ENCODE measurements at places on chromosomes 13 and 19.

DNA sequence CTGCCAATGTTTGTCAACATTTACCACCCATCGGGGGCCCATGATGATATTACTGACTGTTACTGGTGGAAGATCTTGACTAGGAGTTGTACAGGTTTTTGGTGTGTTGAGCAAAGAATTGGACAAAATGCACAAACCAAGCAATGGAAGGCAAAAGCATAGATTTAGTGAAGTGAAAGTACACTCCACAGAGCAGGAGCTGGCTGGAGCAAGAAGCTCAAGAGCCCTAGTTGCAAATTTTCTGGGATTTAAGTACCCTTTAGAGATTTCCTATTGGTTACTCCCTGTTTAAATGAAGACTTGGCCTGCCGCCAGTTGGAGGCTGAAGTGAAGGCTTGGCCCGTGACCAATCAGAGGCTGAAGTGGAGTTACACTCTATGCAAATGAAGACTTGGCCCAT, 128.6 kb upstream of the KL start:
- no peak for DNase-seq

GRCh38 chr13:51525567-51526167, 58.6 kb upstream of the WDFY2 start:
- no peak for DNase-seq

DNA sequence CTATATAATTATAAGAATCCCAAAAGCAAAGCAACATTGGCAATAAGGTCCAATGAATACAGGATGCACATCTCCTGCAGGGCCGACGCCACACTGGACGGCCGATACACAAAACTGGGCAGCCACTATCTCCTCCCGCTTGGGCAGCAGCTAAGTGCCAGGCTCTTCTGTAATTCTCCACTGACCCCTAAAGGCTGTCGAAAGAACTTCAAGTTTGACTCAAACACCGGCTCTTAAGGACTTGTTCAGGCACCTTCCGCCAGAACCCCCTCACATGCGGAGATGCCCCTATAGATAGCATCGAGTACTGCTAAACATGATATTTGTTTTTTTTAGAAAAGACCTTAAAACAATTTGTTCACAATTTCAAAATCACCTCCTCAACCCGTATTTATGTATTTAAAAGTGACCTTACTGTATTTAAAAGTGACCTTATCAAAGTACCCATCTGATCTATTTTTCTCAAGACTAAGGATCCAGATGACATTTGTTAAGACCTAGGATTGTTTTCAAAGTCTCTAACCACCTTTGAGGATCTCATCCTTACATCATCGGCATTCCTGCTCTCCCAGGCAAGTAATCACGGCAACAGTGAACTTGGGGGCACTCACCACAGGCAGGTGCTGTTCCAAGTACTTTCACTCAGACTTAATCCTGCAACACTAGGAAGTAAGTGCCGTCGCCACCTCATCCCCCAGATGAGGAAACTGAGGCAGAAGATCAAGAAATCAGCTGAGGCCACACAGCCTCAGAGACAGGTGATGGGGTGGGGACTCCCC, 77.8 kb downstream of the TUBGCP3 start:
- no peak for DNase-seq

DNA sequence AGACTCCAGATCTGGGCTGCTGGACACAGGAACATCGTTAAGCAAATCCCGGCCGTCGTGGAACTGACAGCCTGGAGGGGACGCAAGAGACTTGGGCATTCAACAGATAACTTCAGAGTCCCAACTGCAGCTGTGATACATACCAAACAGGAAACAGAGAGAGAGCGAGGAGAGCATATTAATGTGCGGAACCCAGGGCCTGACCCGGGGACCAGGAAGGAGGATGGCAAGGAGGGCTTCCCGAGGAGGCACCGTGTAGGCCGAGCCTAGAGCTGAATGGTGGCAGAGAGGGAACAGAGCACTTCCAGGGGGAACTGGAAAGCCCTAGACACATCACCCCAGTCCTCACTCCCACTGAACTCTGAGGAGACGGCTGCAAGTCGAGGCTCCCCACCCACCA, 68.1 kb downstream of the SIPA1L3 start:
- DNase-seq, result no peak

DNA sequence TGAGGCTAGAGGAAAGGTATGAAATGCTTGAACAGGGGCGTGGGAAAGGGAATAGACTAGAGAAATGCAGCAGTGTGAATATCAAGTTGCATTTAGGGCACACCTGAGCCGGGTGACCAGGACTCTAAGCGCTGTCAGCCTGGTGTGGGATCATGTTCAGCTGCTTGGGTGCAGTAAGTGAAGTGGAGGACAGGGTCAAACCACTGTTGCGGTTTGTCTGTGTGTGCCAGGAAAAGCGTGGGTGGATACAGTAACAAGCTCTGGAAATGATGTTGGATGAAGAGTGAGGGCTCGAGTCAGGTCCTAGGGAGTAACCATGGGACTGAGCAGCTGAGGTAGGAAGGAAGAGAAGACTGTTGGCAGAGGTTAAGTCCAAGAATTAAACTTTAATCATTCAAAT, 15.8 kb downstream of the DGKH start:
- no peak for DNase-seq

GRCh38 chr13:112773601-112774447, 84.0 kb downstream of the ATP11A start:
- no peak for DNase-seq

All from stimulated activated CD4-positive, alpha-beta T cell treated with anti-CD3 and anti-CD28 coated beads, Interleukin-1b, Interleukin-23, amount 100 ng/mL, for 1 hour (primary cell).